ENCODE measurements at places on chromosomes 2 and 18. TPM values are rescaled to one million over a fixed set of nuclear protein-coding genes. Genes with fewer than 3 reads are reported as not detected.

- no peak for DNase-seq
- H3K27ac ChIP-seq: no peak overlapping the region
Measured at GRCh38 chr2:71462056-71462605, 8.8 kb downstream of the DYSF start.

- H3K36me3 ChIP-seq: no peaks in the 10 kb centered on the region
- no peak overlapping the region for H3K4me3 ChIP-seq
- H3K4me1 ChIP-seq: no peaks in the 10 kb centered on the region
- H3K27ac ChIP-seq: no peak overlapping the region
- no peaks in the 10 kb centered on the region for H3K27me3 ChIP-seq
Measured at GRCh38 chr18:4844320-4844719, 352.7 kb downstream of the AKAIN1 start.

HOXD13 gene
- not detected for total RNA-seq

DCDC2C gene
- total RNA-seq: not detected

GMCL1 gene
- 23.3 TPM for total RNA-seq

DNA sequence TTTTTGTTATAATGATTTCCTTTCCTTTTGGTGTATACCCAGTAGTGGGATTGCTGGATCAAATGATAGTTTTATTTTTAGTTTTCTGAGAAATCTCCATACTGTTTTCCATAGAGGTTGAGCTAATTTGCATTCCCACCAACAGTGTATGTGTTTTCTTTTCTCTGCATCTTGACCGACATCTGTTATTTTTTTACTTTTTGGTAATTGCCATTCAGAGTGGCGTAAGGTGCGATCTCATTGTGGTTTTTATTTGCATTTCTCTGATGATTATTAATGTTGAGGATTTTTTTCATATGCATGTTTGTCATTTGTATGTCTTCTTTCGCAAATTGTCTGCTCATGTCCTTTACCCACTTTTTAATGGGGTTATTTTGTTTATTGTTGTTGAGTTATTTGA, 58.1 kb downstream of the ARHGAP25 start:
- no peaks in the 10 kb centered on the region for H3K36me3 ChIP-seq
- H3K4me1 ChIP-seq: no peaks in the 10 kb centered on the region
- H3K27me3 ChIP-seq: no peaks in the 10 kb centered on the region
- no peak overlapping the region for H3K27ac ChIP-seq
- no peak overlapping the region for H3K4me3 ChIP-seq
